ENCODE measurements at places on chromosomes 1 and 21.

DNA sequence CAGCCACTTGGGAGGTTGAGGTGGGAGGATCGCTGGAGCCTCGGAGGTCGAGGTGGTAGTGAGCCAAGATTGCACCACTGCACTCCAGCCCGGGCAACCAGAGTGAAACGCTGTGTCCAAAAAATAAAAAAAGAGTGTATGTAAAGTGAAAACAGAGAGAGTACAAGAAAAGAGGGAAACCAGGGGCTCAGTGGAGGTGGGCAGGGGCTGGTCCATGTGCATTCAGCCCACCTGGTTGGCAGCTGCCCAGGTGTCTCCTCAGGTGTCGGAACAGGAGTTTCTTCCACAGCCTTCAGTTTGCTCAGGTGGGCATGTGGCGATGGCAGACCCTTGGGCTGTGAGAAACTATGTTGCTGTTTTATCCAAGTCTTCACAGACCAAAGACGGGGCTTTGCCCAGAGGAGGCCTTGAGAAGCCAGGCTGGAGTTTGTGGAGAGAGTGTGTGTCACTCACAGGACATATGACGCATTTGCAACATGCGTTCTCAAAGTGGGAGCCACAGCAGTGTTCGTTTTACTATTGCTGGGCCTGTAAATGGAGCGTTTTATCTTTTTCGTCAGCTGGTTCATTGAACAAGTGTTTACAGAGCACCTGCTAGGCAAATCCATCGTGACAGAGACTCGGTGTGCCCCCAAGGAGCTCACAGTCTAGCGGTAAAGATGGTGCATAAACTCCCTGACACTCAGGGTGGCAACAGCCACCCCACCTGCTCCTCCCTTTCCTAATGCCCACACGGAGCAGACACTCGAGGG is 22.4 kb upstream of the SAMD11 start:
- DNase-seq: no peak

GRCh38 chr1:8317647-8318381 is at the start of gene SLC45A1:
SLC45A1 (plus strand) TSS chr1:8318114; CDS start chr1:8324330, 6,216 bp downstream.
- peak; percentile 57 for DNase-seq

DNA sequence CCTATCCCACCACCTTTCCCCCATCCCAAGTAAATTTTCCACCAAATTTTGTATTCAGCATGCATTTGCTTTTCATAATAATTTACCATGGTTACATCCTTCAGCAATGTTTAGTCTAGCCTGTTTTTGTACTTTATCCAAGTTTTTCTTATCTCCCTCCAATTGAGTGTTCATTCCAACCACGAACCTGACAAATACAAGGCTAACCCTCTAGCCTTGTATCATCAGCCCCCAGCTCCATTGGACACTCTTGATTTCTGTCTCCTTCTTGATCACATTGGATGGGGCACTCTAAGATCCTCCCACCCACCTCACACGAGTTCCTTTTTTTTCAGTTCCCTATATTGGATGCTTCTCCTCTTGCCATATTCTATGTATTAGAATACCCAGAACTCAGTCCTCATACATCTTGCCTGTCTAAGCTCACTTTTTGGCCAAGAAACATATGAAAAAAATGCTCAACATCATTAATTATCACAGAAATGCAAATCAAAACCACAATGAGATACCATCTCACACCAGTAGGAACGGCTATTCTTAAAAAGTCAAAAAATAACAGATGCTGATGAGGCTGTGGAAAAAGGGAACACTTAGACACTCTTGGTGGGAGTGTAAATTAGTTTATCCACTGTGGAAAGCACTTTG is 40.5 kb upstream of the SLC35F3 start:
- no peak for DNase-seq

DNA sequence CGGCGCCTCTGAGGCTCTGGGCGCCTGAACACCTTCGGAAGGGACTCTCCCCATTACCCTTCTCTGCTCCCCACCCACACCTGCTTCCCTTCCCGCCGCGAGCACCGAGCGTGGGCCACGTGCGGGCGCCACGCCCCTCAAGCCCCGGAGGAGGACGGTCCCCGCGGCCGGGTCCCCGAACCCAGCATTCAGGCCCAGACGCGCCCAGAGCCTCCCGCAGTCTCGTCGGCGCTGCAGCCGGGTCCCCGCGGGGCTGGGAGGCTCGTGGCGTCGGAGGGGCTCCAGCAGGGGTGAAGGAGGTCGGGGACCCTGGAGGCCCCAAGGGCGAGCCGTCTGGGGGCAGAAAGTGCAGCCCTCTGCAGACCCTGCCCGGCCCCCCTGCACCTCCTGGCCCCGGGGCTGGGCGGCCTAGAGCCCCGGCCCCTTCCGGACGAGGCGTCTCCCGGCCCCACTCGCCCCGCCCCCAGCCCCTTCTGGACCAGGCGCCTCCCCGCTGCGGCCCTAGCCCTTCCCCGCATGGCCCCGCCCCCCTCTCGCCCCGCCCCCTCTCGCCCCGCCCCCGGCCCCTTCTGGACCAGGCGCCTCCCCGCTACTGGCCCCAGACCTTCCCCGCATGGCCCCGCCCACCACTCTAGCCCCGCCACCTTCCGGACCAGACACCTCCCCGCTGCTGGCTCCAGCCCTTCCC is 378 bp upstream of the SMIM1 start:
- peak; percentile 78 for DNase-seq

DNA sequence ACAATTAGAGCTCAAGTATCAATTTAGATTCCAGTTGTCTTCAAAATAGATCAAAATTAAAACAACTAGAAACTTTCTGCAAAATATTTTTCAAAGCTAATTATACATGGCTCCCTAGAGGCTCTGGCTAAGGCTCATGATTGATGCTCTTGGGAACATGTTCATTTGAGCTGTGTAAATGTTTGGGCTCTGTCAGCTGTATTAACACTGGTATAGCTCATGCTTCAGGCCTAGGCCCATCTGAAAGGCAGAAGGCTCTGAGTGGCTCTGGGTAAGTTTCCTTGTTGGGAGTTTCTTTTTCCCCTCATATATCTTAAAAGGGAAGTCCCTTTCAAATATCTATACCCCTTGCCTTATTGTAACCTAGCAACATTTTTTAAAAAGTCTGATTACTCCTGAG is 81.3 kb downstream of the UROD start:
- no peak for DNase-seq

DNA sequence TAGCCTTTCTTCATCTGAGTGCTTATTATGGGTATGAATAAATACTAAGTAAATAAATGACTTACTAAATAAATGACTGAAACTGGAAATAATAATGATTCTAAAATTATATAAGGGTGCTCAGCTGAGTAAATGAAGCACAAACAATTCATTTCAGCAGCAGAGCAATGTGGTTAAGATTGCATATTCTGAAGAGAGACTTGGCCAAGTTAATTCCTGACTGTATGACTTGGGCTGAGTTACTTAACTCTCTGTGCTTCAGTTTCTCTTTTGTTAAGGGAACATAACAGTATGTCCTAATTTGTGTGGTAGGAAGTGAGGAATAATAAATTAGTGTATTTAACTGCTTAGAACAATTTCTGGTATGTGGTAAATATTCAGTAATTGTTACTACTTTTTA is 19.1 kb downstream of the AGL start:
- DNase-seq: peak; percentile 19

DNA sequence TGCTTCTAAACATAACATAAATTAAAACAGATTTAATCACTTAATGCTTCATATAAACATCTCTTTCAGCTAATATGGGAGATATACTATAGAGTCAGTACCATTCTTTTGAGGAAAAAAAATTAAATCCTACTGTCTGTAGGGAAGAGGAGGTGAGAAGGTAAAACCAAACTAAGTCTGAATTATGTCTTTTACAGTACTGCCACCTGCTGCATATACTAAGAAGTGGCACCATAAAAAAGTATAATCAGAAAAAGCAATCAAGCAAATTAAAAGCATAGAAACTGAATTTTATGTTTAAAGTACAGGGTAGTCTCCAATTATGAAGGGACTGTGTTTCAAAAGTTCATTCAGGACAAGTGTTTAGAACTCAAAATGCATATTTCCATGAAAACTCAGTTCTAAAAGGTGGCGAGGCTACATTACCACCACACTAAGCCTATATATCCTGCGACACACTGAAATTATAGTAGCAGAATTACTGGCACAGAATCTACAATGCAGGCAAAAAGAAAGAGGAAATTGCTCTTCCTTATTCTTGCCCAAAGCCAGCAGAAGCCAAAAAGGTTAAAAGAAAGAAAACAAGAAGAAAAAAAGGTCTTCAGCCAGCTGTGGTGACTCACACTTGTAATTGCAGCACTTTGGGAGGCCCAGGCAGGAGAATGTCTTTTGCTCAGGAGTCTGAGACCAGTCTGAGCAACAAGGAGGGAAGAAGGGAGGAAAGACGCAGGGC is 9.0 kb downstream of the NSL1 start:
- DNase-seq: peak; percentile 28

DNA sequence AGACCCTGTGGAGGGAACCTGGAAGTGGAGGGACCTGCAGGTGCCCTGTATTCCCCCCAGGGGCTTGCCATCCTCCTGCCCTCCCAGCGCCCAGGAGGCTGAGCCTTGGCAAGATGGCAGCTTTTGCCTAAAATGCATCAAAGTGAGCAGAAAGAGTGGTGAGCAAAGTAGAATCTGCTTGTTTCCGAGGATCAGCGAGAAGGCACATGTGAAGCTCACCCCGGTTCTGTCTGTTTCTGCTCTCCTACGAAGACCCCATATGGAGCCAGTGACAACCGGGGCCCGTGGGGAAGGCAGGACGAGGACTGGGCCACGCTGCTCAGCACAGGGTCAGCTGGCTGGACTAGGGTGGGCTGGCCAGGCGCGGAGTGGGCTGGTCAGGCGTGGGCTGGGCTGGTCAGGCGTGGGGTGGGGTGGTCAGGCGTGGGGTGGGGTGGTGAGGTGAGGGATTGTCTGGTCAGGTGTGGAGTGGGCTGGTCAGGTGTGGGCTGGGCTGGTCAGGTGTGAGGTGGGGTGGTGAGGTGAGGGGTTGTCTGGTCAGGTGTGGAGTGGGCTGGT is 5.2 kb upstream of the FNDC10 start:
- no peak for DNase-seq

- peak; percentile 92 for DNase-seq
Measured at GRCh38 chr1:168613691-168614231, 37.4 kb downstream of the XCL1 start.

GRCh38 chr1:91400133-91400725 is 4.4 kb downstream of the HFM1 start:
- no peak for DNase-seq

GRCh38 chr1:167509587-167509986 is 8.7 kb downstream of the CD247 start:
- DNase-seq: no peak

DNA sequence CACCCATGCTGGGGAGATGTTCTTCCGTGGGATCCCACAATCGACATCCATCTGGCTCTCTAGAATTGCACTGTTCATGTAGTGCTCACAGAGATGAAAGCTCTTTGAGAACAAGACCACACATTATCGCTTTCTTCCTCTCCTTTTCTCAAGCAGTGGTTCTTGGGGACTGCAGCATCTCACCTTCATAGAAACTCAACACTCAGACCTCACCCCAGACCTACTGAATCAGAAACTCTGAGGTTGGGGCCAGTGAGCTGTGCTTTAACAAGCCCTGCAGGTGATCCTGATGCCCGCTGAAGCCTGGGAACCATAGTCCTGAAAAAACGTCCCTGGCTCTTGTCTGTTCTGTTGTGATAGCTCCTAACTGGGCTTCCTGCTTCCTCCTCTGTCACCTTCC is 251.3 kb upstream of the FGGY start:
- no peak for DNase-seq

DNA sequence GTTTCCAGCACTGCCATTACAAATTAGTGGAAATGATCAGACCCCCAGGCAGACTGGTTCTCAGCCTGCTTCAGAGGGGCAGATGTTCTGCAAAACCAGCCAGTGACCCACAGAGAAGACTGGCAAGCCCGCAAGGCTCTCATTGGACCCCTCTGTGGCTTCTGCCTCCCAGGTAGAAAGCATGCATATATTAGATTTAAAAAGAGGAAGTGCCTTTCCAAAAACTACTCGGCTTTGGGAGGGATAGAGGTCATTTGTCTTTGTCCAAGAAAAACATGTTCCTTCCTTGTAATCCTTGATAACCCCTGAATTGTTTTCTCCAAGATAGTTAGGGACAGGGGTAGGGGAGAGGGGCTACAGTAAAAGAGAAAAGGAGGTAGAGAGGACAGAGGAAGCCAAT is 11.8 kb downstream of the HIVEP3 start:
- DNase-seq: no peak

- DNase-seq: no peak
Measured at GRCh38 chr1:193634876-193635275, 448.5 kb upstream of the B3GALT2 start.

- DNase-seq: no peak
Measured at GRCh38 chr1:159302095-159302494, at the start of gene FCER1A. FCER1A (plus strand) TSS chr1:159302336; CDS start chr1:159302365, 29 bp downstream.

DNA sequence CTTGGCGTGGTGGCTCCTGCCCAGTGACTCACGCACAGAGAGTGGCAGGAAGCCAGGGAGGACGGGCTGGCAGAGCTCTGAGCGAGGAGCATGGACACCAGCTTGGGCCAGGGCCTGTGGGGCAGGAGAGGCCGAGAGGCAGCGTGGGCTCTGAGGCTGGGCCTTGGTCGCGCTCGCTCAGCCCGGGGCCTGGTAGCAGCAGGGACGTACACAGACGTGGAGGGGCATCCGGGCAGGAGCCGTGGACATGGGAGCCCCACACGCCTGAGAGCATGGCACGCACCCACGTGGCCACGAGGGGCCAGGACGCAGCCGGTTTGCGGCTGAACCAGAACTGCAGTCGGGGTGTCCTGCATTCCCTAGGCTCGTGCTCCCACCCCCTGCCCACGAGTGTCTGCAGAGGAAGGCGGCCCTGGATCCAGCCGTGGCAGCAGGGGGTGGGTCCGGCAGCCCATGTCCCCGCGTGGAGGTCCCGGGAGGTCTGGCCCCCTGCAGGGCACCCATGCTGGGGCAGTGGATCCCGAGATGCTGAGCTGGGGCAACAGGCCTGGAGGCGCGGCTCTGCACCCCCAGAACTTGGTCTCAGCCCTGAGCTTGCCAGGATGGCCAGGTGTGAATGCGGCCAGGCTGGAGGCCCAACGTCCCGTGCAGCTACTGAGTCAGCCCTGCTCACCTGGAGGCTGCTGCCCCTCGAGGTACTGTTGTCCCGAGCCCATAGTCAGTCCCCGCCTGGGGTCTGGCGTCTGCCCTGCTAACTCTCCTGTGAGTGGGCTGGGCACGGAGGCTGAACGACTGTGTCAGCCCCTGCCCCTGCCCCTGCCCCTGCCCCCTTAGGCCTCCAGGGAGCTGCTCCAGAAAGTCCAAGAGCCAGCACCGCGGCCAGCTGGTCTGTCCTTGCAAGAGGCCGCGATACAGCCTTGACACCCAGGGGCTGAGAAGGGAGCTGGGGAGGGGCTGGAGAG is 61.6 kb downstream of the SLX9 start:
- peak; percentile 39 for DNase-seq

- no peak for DNase-seq
Measured at GRCh38 chr21:44082648-44083440, 24.4 kb upstream of the PWP2 start.

- no peak for DNase-seq
Measured at GRCh38 chr1:39670689-39671088, 1.2 kb downstream of the NT5C1A start.

Measured in fibroblast of upper back skin (primary cell).